Activated CD4-positive, alpha-beta T cell treated with anti-CD3 and anti-CD28 coated beads, Interleukin-2, amount 50 U/mL, for 1 hour (primary cell): ENCODE measurements at places on chromosomes 5 and 9.
A peak's percentile ranks its signal among the peaks of the same experiment; 100 is the strongest.

DNA sequence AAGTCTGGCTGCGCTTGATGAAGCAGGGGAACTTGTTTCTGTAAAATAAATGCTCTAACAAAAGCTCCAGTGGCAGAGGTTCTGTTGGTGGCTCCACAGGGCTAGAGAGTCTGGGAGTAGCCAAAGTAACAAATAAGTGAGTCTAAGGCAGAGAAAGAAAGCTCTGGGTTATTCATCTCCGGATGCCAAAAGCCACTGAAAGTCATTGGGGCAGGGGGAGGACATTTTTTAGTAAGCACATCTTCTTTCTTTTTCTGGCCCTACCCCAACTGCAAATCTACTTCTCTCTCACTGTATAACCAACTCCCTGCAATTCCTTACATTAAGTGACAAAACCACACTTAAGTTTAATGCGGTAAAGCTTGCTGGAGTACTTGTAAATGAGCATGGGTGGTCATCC is 141.6 kb downstream of the INSYN2B start:
- no peak for DNase-seq

- no peak for DNase-seq
Observed at GRCh38 chr5:168890816-168891812, 311.9 kb upstream of the PANK3 start.

DNA sequence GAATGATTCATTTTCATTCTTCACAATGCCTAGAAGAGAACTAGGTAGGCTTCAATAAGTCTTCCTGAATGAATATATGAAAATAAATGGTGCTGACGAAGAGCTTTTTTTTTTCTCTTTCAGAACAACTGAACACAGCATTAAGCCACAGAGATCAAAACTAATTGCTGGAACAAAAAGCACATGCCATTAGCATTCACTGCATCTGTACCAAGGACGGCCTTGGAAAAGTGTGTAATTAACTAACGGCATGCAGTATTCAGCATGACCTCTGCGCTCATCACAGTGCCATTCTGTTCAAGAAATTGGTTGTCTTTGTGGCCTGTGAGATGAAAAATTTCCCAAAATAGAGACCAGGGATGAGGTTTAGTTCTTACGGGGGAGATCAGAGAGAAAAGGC is 99.3 kb downstream of the NUDT12 start:
- DNase-seq = no peak

GRCh38 chr9:113511856-113512761 is 48.6 kb downstream of the RGS3 start:
- peak; percentile 48 for DNase-seq

- no peak for DNase-seq
Observed at GRCh38 chr9:78443946-78444345, 147.0 kb downstream of the PSAT1 start.

- DNase-seq = no peak
Observed at GRCh38 chr9:72360324-72360723, 4.7 kb downstream of the ZFAND5 start.

- DNase-seq = no peak
Observed at GRCh38 chr5:170565072-170565471, 61.3 kb downstream of the KCNIP1 start.

- DNase-seq = no peak
Observed at GRCh38 chr5:132528866-132529634, 14.3 kb downstream of the IL5 start.

DNA sequence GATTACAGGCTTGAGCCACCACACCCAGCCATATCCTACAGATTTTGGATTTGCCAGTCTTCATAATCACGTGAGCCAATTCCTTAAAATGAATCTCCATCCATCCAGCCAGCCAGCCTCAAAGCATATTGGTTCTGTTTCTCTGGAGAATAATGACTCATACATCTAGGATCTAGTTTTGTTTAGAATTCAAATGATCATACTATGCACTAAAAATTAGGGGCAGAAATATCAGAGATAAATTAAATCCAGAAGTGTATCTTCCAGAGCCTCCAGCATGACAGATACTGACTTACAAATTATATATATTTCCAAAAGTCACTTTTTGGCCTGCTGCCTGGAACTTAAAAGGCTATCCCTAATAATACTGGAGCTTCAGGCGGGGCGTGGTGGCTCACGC is 119.1 kb upstream of the NR5A1 start:
- no peak for DNase-seq

GRCh38 chr5:172167895-172168294 is 20.1 kb downstream of the STK10 start:
- DNase-seq = no peak

GRCh38 chr5:142095651-142096330 is 12.8 kb upstream of the NDFIP1 start:
- peak; percentile 77 for DNase-seq

DNA sequence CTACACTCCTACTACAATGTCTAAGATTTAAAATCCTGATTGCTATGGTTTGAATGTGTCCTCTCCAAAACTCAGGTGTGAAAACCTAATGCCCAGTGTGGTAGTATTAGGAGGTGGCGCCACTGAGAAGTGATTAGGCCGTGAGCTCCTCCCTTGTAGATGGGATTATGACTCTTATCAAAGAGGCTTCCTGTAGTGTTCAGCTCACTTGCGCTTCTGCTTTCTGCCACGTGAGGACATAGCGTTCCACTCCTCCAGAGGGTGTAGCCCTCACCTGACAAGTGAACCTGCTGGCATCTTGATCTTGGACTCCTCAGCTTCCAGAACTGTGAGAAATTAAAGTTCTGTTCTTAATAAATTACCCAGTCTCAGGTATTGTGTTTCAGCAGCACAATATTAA is 33.0 kb upstream of the WHRN start:
- peak; percentile 14 for DNase-seq

DNA sequence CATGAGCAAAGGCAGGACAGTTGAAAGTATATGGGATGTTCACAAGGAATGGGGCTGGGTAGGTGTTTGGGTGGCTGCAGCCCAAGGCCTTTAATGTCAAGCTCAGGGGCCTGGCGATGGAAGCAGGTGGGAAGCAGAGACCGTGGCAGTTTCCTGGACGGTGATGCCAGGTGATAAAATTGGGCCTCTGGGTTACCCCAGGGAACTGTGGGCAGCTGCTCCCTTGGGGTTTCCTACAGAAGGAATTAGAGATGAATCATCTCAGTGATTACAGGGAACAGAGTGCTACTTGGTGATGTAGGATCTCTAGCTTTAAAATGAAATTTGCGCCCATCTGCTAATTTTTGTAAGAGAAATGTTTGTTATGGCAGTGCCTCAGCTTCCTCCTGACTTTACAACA is 39.2 kb downstream of the TSTD2 start:
- DNase-seq = no peak
